ENCODE measurements at places on chromosomes 11 and 22. TPM values are rescaled to one million over a fixed set of nuclear protein-coding genes. Genes with fewer than 3 reads are reported as not detected.

Gene SGSM1
- polyA plus RNA-seq = not detected

- DNase-seq = no peak
Observed at GRCh38 chr11:75734491-75735180, 17.0 kb downstream of the MOGAT2 start.

Gene TMEM45B
- polyA plus RNA-seq = 0.59 TPM

Gene SCO2
- 1.8 TPM for polyA plus RNA-seq

- no peak for DNase-seq
Observed at GRCh38 chr22:47367993-47368945, 605.8 kb downstream of the TBC1D22A start.

GRCh38 chr11:68816917-68817419 is 24.7 kb downstream of the CPT1A start:
- DNase-seq = no peak

Gene GAL3ST3
- not detected for polyA plus RNA-seq

DNA sequence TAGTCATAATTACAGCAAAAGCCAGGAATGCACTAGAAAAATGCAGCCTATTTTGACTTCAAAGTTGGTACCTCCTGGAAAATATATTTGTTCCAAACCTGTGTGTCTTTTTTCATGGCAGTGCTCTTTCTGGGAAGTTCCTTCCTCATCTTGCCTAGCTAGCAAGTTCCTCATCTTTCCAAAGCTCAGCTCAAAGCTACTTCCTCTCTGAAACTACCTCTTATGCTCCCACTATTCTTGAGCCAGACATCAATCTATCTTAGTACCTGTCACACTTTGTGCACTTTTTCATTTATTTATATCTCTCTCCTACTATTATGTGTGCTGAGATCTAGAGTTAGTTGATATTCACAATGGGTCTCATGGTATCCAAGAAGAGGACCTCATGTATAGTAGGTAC is 191.6 kb upstream of the CCDC90B start:
- DNase-seq = no peak

DNA sequence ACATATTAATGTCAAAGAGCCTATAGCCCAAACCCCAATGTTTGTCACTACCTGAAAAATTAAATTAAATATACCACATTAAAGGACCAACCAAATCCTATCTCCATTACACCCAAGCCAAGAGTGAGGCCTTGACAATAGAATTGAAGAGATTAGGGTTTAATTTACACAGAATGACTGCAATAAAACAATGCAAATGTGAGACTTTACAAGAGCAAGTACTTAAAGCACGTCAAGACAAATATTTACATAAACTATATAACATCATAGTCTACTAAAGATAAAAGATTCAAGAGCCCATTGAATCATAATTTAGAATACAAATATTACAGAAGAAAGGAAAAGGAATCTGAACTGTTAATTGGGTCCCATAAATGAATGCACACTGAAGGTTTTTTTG is 85.6 kb downstream of the CADM1 start:
- no peak for DNase-seq

- DNase-seq = no peak
Observed at GRCh38 chr22:39936523-39937145, 23.6 kb upstream of the TMA7B start.

GRCh38 chr22:18999416-18999815 is 63.3 kb upstream of the PRODH start:
- DNase-seq = no peak

DNA sequence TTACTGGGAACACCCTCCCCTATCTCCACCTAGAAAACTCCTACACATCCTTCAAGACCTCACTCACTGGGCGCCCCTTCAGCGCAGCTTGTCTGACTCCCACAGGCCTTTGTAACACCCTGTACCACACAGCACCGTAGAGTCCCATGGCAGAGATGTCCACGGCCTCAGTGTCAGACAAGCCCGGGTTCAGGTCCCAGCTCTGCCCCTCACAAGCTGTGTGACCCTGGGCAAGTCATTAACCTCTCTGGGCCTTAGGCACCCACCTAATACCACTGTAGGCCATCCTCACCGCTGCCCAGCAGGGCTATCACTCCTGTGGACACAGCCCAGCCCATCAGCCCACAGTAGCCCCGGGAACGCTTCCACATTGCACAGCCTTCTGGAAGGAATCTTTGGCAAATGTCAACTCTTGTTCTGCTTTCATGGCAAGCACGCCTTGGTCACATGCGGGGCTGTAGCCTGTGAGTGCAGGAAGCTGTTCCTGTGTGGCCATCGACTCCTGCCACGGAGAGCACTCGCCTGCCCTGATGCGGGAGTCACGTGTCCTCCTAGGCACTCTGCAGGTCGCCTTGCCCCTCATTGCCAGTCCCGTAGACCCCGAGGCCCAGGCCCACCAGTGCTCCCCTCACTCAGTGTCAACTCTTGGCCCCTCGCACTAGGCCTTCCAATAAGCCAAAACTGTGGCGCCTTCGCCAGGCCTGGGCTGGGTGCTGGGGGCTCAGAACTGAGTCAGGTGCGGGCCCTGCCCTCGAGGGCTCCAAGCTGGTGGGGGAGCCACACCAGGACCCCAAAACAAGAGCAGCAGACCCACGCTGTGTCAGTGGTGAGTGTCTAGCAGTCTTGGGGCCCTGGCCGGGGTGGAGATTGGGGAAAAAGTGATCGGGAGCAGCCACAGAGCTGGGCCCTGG is 32.9 kb upstream of the RFPL3 start:
- DNase-seq = no peak

DNA sequence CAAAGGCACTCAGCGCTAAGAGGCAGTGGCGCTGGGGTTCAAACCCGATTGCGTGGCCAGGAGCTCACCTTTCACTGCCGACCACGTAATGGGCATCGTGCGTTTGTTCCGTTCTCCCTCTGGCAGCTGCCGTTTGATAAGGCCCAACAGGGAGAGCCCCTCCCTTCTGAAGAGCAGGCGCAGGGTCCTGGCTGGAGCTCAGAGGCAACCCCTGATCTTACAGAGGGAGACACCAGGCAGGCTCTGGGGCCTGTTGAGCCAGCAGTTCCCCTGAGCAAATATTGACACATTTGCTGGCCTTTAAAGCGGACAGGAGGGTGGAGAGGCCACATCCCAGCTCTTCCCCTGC is 11.7 kb upstream of the C1QTNF6 start:
- no peak for DNase-seq

Gene OR52N4
- polyA plus RNA-seq = not detected

DNA sequence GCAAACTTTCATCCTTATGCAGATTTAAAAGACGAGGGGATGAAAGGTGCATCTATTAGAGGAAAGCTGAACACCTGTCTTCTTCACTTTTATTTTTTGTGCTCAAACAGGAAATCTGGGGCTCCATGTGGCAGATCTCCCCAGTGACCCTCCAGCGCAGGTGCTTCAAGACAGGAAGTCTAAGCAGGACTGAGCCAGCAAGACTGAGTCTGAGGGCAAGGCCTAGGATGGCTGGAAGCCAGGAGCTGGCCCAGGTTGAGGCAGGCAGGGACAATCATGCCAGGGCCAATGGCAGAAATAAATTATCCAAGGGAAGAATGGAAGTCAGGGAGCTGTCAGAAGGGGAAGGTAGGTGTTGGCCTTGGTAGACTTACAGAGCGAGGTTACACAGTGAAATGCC is 101.1 kb upstream of the SPON1 start:
- no peak for DNase-seq

Gene GGTLC2
- not detected for polyA plus RNA-seq

- DNase-seq = no peak
Observed at GRCh38 chr11:126165757-126166156, 45.7 kb downstream of the RPUSD4 start.

Gene HPX
- polyA plus RNA-seq = 0.38 TPM

- no peak for DNase-seq
Observed at GRCh38 chr11:66332371-66333219, 3.6 kb downstream of the RIN1 start.

Gene OR51E2
- polyA plus RNA-seq = not detected

DNA sequence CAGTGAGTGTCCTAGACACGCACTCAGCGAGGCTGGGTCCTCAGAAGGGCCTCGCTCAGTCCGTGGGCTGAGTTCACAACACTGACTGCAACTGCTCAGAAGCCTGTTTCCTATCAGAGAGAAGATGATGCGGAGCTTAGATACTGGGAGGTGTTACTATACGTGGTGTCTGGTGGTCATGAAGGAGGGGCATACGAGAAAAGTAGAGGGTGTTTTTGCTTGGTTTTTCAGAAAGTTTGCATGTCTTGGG is 9.5 kb upstream of the SERPIND1 start:
- DNase-seq = no peak

Gene TH
- 3.6 TPM for polyA plus RNA-seq

Gene NRXN2
- polyA plus RNA-seq = not detected

Gene C11orf24
- 51.8 TPM for polyA plus RNA-seq

- DNase-seq = no peak
Observed at GRCh38 chr22:25357132-25357455, 137.7 kb downstream of the CRYBB2 start.

GRCh38 chr11:44634401-44635281 is 69.2 kb downstream of the CD82 start:
- DNase-seq = peak; percentile 45
